ENCODE measurements at places on chromosomes 4 and X. TPM values are rescaled to one million over a fixed set of nuclear protein-coding genes. Genes with fewer than 3 reads are reported as not detected.

Gene CT45A3
- total RNA-seq = not detected

Gene ART3
- not detected for total RNA-seq

Gene CXorf49
- total RNA-seq = not detected

Gene CCNQ
- 13.9 TPM for total RNA-seq

DNA sequence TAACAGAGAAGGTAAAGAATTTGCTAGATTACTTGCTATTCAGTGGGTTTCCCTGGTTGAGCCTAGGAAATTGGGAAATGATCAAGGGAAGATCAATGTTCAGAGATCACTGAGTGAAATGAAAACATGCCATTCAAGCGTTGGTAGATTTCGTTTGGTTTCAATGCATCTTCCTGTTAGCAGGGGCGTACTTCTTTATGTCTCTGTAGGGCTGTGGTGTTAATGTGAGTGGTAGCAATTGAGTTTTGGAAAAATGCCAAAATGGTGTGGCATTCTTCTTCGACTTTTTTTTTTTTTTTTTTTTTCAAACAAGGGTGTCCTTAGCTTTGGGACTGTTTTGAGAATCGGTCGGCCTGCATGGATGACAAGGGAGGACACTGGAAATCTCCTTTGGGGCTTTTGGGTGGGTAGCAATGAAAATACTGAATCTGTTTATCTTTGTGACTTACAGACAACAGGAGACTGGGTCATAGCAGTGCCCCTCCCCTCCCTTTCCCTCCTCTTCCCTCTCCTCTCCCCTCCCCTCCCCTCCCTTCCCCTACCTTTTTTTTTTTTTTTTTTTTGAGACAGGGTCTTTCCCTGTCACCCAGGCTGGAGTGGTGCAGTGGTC is 50.4 kb downstream of the SPRY1 start:
- peak; percentile 38 for DNase-seq

GRCh38 chr4:152161676-152162330 is 374.1 kb downstream of the FBXW7 start:
- no peak for DNase-seq

Gene FATE1
- total RNA-seq = not detected

GRCh38 chr4:15672101-15672500 is 9.5 kb upstream of the FAM200B start:
- DNase-seq = no peak
